Breast epithelium (tissue), 4 donors: ENCODE measurements at places on chromosomes 12 and 14.

GRCh38 chr14:96047101-96047500 lies 7.9 kb downstream of the C14orf132 start:
- DNase-seq = no peak

- DNase-seq = no peak
Measured at GRCh38 chr12:107450541-107450940, 235.1 kb upstream of the PWP1 start.

GRCh38 chr14:90639641-90640040 lies 176.6 kb downstream of the TTC7B start:
- no peak for DNase-seq

DNA sequence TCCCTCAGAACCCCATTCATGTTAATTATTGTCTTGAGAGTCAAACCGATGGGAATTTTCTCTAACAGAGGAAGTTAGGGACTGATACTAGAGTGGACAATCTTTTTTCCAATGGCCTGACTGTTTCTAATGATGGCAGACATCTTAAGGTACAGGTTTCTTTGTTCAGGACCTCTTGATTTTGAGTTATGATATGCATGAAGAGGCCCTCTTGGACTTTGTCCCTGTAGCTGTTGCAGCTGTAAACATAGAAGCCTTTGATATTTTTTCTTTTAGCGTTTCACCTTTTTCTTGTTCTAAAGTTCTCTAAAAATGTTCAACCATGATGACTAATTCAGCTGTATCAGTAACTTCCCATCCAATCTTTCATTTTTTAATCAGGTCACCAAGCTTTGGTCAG lies 53.0 kb downstream of the LGR5 start:
- no peak for DNase-seq

DNA sequence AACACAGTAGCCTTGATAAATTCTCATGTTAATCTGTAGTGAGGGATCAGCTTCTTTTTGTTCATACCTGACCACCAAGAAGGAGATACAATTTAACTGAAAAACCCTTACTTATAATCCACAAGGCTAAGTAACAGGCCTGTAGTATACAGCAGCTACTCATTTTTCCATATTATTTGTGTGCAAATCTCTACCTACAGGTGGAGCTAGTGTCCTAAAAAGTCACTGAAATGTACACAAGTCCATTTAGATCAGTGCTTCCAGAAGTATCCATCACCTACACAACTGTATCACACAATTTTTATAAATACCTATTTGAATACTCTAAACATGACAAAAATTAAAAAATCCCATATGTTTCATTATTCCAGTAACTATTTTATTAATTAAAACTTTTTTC lies 173.2 kb downstream of the SLC35F4 start:
- no peak for DNase-seq

GRCh38 chr12:6200256-6201212 lies at the start of gene CD9:
CD9 (plus strand) TSS chr12:6200400; CDS start chr12:6200500, 100 bp downstream.
- DNase-seq = peak; percentile 71

DNA sequence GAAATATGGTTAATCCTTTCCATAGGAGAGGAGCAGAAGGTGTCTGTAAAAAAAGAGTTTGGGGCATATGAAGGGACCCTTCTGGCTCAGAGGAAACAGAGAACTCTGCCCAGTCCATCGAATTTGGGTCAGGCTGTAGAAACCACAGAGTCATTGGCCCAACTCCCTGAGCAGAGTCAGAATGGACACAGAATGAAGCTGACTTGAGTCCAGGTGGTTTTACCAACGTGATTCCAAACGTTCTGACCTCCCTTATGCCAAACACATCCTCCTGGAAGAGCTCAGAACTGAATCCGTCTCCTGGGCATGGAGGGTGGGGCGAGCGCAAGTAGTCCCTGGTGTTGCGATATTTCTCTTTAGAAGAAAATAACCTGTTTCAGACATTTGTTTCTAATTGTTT lies 138.8 kb downstream of the DAD1 start:
- DNase-seq = no peak

DNA sequence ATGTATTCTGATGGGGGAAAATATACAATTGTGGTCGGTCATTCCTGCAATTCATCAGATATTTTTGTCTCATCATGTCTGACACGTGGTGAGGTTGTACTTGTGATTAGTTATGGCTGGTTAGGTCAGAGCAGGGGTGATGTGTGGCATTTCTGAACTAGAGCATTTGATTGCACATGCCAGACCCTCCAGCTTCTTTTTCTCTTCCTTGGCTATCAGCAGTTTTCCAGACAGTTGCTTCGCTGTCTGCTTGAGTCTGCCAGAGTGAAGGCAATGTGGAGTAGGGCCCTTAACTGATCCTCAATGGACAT lies 25.9 kb downstream of the TMEM117 start:
- DNase-seq = no peak

GRCh38 chr12:75850721-75851462 lies 180.7 kb downstream of the PHLDA1 start:
- DNase-seq = no peak

GRCh38 chr12:11741434-11742092 lies 92.1 kb downstream of the ETV6 start:
- DNase-seq = no peak

DNA sequence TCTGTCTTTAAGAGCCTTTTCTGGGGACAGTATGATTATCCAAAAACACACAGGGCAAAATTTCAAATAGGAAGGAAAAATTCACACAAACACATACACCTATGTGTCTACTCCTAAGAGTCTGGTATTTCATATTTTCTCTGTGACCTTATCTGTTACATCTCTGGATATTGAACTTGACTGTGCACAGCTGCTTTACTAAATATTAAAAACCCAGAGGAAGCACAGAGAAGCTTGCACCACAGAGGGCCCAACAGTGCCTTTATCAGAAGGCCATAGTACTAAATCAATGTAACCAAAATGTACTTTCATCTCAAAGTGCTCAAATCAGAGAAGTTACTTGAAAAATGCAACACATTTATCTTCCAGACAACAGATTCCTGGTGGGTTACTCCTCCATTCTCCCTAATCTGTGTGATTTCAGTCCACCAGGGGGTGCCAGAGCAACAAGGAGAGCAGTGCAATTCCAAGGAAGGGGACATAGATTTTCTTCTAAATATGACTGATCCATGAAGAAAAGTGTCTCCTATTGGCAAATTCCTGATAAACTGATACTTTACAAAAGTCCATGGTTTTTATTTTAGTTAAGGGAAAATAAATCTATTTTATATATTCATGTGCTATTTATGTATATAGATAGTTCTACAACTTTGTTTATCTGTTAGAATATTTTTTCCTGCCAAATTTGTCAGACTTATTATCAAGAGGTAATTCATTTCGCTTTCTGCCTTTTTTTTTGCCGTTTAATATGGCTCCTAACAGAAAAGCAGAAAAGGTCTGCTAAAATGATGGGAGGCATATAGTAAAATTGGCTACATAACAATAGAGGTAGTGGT lies 617.6 kb downstream of the LRFN5 start:
- DNase-seq = no peak

DNA sequence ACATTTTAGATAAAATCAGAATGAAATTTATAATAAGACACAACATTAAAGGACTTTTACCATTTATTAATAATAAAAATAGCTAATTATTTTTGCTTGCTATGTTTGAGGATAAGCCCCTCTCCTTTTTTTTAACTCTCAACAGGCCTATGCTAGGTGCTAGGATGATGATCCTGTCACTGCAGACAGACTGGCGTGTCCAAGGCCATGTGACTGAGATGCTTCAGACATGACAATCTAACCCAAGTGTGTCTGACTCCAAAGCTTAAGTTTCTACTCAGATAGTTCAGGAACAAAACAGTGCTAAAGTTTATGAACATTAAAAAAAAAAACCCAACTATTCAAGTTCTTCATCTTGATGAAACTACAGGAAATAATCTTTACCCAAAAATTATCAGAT lies 29.8 kb downstream of the PPP1R13B start:
- no peak for DNase-seq
